ENCODE measurements at places on chromosomes 6 and 20. TPM values are rescaled to one million over a fixed set of nuclear protein-coding genes. Genes with fewer than 3 reads are reported as not detected.

Gene APCDD1L
- total RNA-seq: 1.1 TPM

Gene CCN5
- 40.1 TPM for total RNA-seq

- DNase-seq: no peak
These were observed 101.6 kb upstream of the TMEM30A start for GRCh38 chr6:75386050-75386770.

DNA sequence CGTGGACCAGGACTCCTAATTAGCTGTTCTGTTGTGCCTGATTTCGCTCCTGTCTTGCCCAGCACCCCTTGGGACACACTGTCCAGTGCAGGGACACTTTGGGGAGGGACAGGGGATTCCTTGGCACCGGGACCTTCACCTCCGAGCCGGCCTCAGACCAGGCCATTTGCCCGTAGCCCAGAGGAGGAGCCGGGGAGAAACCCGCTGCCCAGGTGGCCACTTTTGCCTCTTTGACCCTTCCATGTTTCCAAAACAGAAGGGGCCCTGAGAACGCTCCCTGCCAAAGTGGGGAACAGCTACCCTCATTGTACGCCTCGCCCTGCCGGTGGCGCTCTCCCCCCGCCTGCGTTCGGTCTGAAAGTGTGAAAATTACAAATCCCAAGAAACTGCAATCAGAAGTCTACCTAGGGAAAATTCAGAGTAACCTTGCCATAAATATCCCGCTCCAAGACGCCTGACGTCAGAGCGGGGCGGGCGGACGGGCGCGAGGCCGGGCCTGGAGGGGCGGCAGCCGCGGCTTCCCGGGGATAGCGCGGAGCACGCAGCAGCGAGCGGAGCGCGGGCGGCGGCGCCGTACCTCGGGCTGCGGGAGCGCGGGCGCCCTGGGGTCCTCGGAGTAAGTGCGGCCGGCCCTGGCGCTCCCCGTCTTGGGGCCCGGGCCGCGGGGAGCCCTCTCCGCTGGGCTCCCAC lies at the start of gene DAAM2:
TSS of gene DAAM2 (plus strand) at position 527 of the 690 bp plus-strand sequence. CDS start 63,927 bp downstream, outside the sequence.
- no peak for DNase-seq

DNA sequence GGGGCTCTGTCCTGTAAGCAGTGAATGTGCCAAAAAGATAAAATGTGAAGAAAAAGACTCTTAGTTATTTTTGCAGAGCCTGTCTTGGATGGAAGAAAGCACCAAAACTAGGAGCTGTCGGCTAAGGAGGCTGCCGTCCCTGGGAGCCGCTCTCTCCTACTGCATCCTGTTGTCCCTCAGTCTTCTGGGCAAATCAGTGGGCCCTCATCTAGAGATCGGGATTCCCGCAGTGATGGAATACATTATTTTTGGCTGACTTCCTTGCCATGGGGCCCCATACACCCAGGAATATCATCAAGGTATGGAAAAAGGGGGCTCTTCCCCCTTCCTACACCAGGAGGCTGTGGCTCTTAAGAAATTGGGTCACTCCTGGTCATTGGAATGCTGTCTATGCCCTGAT lies 3.2 kb downstream of the TTLL2 start:
- no peak for DNase-seq

DNA sequence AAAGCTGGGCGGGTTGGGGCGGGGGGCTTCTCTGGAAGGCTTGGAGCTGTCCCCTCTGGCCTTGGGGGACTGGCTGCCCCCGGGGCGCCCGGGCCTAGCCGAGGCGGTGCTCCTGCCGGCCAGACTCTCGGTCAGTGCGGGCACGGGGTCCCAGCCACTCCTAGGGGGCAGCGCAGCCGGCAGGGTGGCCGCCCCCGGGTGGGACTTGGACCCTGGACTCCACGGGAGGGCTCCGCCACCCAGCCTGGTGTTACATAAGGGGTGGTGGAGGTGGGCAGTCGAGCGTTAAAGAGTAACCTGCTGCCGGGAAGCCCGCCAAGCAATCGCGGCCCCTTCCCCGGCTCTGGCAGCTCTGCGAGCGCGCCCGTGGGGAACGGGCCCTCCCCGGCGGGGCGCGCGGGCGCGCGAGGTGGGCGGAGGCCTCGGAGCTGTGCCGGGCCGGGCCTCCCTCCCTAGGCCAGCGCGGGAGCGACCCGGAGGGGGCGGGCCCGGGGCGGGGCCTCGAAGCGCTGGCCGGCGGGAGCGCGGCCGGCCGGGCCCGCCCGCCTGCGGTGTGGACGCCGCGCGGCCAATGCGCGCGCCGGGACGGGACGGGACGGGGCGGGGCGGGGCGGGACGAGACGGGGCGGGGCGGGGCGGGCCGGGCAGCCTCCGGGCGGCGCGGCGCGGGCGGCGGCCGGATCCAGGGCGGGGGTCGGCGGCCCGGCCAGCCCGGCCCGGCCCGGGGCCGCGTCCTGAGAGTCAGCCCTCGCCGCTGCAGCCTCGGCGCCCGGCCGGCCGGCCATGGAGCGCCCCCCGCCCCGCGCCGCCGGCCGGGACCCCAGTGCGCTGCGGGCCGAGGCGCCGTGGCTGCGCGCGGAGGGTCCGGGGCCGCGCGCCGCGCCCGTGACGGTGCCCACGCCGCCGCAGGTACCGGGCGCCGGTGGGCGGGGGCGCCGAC lies at the start of gene SLC2A4RG:
TSS of gene SLC2A4RG (plus strand) at position 647 of the 940 bp plus-strand sequence. CDS start at position 784, 137 bp downstream.
- no peak for DNase-seq

- no peak for DNase-seq
These were observed 54.4 kb upstream of the CEP85L start for GRCh38 chr6:118705544-118706491.

Gene BPIFA1
- not detected for total RNA-seq

Gene FOXC1
- 14.5 TPM for total RNA-seq

DNA sequence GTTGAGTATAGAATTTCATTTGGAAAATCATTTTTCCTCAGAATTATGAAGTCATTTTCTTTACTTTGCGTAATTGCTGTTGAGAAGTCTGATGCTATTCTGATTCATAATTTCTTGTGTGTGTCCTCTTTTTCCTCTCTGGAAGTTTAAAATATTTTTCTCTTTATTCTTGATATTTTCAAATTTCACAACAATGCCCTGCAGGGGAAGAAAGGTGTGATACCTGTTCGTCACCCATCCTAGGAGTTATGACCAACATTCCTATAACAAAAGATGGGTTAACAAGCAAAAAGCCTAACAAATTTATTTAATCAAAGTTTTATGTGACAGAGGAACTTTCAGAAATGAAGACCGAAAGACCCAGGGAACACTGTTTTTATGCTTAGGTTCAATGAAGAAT lies 171.5 kb upstream of the AKIRIN2 start:
- no peak for DNase-seq

DNA sequence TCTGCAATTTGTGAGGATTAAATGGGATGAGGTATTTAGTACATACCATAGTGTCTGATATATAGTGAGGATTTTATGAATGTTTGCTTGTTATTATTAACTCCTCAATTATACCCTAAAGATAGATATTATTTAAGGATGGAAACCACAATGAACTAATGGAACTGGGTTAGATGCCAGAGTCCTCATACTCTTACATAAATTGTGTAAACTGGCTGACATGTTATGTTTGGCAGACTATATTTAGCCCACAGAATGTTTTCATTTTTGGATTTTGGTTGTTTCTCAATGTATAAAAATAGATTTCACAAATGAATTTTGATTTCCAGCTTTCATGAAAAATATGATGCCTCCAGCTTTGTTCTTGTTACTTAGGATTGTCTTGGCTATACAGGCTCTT lies 37.6 kb downstream of the HTR1B start:
- no peak for DNase-seq

Gene PKHD1
- 0.68 TPM for total RNA-seq

DNA sequence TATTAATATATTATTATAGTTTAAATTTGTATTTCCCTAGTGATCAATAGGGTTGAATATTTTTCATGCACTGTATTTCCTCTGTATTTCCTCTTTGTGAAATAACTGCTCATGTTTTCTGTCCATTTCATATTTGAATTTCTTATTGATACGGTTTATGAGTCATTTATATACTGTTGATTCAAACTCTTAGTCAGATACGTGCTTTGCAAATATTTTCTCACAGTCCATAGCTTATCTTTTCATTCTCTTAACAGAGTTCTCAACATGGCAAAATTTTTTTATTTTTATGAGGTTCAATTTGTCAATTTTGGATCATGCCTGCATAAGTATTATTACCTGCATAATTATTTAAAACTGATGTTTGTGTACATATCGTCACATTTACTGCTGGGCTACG lies 329.6 kb downstream of the HAO1 start:
- DNase-seq: no peak

DNA sequence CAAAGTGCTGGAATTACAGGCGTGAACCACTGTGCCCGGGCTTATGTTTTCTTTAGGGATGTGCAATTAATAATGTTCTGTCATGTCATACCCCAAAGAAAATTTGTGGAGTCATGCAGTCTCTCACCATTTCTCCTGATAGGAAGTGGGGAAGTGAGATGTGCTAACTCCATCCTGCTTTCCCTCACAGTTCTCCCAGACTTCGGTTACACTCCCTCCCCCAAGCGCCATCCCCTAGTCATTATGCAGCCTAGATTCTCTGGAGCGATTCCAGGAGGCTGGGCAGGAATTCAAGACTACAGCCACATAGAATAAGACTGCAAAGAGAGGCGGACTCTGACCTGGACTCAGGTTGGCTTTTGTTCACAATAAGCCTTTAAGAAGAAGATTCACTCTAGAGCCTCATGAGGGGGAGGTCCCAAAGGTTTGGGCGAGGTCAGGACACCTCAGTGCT lies 271.4 kb downstream of the ALDH8A1 start:
- no peak for DNase-seq

GRCh38 chr20:14984768-14985622 lies 647.6 kb upstream of the FLRT3 start:
- DNase-seq: no peak

Gene DNMT3B
- 3.0 TPM for total RNA-seq
